ENCODE measurements at places on chromosomes 5 and 9.

GRCh38 chr9:16901590-16901989, 31.1 kb upstream of the BNC2 start:
- no peaks in the 10 kb centered on the region for H3K27me3 ChIP-seq
- H3K27ac ChIP-seq = no peak overlapping the region
- no peaks in the 10 kb centered on the region for H3K4me1 ChIP-seq

DNA sequence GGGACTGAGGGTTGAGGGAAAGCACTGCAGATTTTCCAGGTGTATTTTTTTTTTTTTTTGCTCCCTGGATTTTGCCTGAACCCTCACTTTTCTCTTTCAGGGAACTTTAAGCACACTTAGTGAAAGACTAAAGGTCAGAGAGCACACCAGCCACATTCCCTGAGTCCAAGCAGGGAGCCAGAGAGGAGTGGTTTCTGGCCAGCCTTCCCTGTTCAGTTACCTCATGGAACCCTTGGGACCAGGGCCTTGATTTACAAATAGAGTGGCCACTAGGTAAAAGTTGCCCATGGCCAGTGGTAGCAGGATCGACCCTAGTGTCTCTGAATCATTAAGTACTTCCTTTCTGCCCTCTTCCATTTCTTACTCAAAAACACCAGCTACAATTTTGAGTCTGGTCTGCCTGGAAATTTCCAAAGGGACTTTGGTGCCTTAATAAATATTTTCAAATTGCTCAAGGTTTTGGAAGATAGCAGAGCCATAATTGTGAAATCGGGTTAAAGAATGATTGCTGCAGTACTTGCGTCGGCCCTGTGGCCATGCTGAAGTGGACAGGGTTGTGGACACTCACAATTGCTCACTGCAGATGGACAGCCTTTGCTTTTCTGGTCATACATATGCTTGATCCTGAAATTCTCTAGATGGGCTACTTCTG, 14.5 kb downstream of the PALM2AKAP2 start:
- DNase-seq = no peak
- H3K4me1 ChIP-seq = no peaks in the 10 kb centered on the region
- no peaks in the 10 kb centered on the region for H3K36me3 ChIP-seq
- H3K4me3 ChIP-seq = no peak overlapping the region
- no peaks in the 10 kb centered on the region for H3K27me3 ChIP-seq

DNA sequence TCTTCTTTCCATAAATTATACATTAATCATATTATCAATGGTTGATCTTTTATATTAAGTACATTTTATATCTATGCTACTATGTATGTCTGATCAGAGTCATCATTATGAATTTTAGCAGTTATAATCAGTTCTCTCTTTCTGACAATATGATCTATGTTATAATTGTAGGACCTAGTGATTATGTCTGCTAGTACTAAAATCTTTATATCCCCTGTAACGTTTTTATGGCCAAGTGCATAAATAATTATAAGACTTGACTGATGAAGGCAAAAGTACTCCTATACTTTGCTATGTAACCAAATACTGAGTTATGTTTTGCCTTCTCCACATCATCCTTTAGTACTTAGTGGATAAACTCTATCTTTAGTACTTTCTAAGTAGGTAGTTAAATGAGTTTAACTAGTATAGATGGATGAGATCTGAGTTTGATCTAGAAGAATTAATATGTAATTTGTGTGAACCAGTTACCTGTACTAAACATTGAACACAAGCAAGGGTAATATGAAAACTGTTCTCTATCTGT, 75.4 kb downstream of the SLF1 start:
- no peaks in the 10 kb centered on the region for H3K27me3 ChIP-seq
- H3K27ac ChIP-seq = no peak overlapping the region
- DNase-seq = no peak
- peaks cover 14% of the 10 kb centered on the region for H3K36me3 ChIP-seq
- no peak overlapping the region for H3K4me3 ChIP-seq
- H3K4me1 ChIP-seq = no peaks in the 10 kb centered on the region

DNA sequence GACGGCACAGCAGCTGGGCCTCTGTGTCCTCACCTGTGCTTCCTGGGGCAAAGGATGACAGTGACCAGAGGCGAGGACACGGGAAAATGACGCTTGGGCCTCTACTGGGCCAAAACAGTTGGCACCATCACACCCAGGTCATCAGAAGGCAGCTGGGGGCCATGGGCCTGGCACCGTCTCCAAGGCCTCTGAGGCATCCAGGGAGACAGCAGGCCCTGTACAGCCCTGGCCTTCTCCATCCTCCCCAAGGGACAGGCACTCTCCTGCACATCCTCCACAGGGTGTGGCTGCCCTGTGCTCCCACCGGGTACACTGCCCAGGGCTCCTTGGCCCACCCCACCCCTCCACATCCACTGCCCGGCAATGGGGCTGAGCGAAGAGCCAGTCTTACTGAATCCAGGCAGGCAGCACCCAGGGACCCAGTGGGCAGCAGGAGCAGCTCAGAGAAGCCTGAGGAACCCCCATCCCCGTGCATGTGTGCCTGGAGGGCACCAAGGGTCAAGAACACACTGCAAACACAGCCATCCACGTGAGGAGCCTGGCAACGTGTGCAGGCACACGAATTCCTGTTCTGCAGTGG, 4.0 kb downstream of the LPCAT1 start:
- no peaks in the 10 kb centered on the region for H3K27me3 ChIP-seq
- DNase-seq = no peak

DNA sequence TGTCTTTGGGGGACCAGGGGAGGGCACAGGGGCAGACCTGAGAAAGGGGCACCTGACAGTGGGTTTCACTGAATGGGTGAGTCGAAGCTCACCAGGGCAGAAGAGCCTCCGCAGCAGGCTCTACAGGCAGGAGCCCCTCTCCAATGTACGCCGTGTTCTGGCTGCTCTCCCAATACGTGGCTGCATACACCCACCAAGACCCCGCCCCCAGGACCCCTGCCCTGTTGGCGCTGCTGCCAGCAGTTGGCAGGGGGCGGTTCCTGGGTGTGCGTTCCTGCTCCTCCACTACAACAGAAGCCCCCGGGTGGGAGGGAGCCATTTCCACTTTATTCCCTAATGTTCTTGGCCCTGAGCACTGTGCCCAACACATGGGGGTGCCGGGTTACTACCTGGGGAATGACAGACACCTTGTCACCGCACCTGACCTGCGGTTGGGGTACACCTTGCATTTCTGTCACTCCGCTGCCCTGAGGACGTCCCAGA, 30.3 kb downstream of the SARDH start:
- peaks cover 70% of the 10 kb centered on the region for H3K4me1 ChIP-seq
- DNase-seq = no peak
- no peak overlapping the region for H3K27ac ChIP-seq
- H3K36me3 ChIP-seq = no peaks in the 10 kb centered on the region
- no peak overlapping the region for H3K4me3 ChIP-seq

GRCh38 chr9:109499631-109500410, 1.7 kb upstream of the PTPN3 start:
- no peak for DNase-seq
- no peak overlapping the region for H3K27ac ChIP-seq
- no peaks in the 10 kb centered on the region for H3K36me3 ChIP-seq
- H3K27me3 ChIP-seq = peaks cover 59% of the 10 kb centered on the region
- no peak overlapping the region for H3K4me3 ChIP-seq

- no peak overlapping the region for H3K27ac ChIP-seq
- no peaks in the 10 kb centered on the region for H3K36me3 ChIP-seq
- H3K4me3 ChIP-seq = no peak overlapping the region
- no peaks in the 10 kb centered on the region for H3K27me3 ChIP-seq
- no peak for DNase-seq
Measured at GRCh38 chr5:143153332-143154119, 250.0 kb downstream of the NR3C1 start.

- H3K36me3 ChIP-seq = no peaks in the 10 kb centered on the region
- H3K27ac ChIP-seq = no peak overlapping the region
- no peak for DNase-seq
- H3K27me3 ChIP-seq = no peaks in the 10 kb centered on the region
- H3K4me3 ChIP-seq = no peak overlapping the region
Measured at GRCh38 chr9:86767373-86767772, 179.9 kb downstream of the GAS1 start.

- DNase-seq = no peak
- H3K4me1 ChIP-seq = peaks cover 7% of the 10 kb centered on the region
- H3K4me3 ChIP-seq = no peak overlapping the region
- no peak overlapping the region for H3K27ac ChIP-seq
Measured at GRCh38 chr9:87148331-87149104, 201.2 kb upstream of the GAS1 start.

DNA sequence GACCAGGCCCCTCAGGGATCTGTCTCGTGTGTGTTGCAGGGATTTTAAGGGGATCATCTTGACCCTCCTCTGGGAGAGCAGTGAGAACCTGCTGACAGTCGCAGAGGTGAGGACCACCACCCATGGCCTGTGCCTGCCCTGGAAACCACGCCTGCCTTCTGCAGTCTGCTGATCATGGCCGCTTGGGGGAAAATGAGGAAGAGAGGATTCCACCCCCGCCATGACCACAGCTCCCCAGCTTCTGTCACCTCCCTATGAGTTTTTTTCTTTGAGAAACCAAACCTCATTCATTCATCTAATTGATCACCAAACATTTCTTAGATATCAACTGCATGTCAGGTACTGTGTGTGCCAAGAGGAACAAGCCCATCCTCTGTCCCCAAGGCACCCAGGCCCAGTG, 46.3 kb upstream of the TDRD7 start:
- DNase-seq = no peak
- H3K27me3 ChIP-seq = no peaks in the 10 kb centered on the region
- no peak overlapping the region for H3K27ac ChIP-seq
- no peaks in the 10 kb centered on the region for H3K36me3 ChIP-seq
- no peak overlapping the region for H3K4me3 ChIP-seq

- no peak for DNase-seq
- no peaks in the 10 kb centered on the region for H3K36me3 ChIP-seq
- no peaks in the 10 kb centered on the region for H3K4me1 ChIP-seq
- no peak overlapping the region for H3K27ac ChIP-seq
- no peak overlapping the region for H3K4me3 ChIP-seq
Measured at GRCh38 chr5:90446961-90447360, 27.6 kb downstream of the MBLAC2 start.

DNA sequence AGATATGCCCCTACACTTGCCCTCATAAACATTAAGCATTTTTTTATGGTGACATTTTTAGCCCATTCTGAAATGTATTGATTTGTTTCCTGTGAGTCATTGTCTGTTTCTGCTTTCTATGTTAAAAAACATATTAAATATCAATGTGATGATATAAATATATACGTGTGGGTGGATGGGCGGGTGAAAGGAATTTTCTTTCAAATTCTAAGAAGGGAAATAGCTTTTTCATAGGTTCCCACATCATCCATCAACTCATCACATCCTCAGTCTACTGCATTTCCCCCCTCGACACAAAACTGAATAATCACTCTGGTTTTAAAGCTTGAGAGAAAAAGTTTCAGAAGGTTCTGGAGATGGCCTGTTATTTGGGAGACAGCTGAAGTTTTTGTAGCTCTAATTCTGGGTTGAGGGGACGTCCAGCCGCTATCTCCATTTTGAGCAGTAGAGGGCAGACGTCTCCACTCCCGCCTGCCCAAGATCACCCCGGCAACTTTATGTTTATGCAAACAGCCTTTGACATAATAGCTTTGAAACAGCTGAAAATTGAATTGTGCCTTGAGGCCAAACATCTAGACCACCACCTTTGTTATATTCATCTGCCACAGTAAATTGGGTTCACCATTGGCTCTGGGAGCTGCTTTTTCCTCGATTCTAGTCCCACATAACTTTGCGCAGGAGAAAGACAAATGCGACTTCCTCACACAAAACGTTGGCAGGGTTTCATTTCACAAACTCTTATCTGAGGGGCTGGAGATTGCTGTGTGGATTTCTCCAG, 216.2 kb upstream of the CLINT1 start:
- peak; percentile 9 for DNase-seq
- peaks cover 5% of the 10 kb centered on the region for H3K4me1 ChIP-seq
- no peak overlapping the region for H3K27ac ChIP-seq
- H3K4me3 ChIP-seq = no peak overlapping the region
- no peaks in the 10 kb centered on the region for H3K36me3 ChIP-seq

GRCh38 chr5:106985174-106985573, 685.6 kb downstream of the EFNA5 start:
- no peak overlapping the region for H3K27ac ChIP-seq
- no peaks in the 10 kb centered on the region for H3K27me3 ChIP-seq
- H3K4me3 ChIP-seq = no peak overlapping the region

DNA sequence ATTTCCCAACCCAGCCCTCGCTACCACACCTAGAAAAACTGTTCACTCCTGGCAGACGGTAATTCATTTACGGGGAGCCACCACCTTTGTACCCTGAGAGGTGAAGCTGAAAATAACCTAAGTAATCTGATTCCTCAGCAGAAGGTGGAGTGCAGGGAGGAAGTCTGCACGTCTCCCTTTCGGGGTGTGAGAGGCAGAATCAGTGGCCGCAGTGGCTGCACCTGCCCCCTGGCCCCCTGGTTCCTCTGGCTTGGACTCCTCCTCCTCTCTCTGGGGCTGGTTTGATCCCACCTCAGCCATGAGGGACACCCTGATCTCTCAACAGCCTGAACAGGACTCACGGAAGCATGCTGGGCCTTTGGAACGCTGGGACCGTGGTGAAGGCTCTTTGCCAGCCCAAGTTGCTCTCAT, 10.5 kb downstream of the TMEM174 start:
- no peaks in the 10 kb centered on the region for H3K36me3 ChIP-seq
- no peak for DNase-seq
- no peak overlapping the region for H3K4me3 ChIP-seq
- no peaks in the 10 kb centered on the region for H3K4me1 ChIP-seq
- peaks cover 19% of the 10 kb centered on the region for H3K27me3 ChIP-seq

DNA sequence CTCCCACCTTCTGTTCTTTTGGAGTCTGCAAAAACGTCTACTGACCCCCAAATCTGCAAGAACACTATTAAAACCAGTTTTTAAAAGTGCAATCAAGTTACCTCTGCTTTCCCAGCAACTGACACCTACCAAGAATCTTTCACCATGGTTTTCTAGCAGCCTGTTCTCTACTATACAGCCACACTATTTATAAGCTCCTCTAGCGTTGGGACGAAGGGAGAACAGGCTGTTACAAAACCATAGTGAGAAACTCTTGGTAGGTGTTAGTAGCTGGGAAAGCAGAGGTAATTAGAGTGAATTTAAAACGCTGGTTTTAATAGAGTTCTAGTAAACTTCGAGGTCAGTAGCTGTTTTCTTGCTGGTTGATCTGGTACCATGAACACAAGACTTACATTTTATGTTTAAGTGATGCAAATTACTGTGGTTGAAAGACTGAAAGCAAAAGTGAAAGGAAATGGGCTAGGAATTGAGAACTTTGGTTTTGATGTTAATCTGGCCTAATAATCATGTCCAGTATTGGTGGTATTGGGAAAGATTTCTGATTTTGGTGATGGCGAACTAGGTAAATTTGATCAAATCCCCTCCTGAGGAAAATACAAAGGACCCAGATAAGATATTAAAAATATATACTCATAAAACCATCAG, 5.3 kb downstream of the MROH2B start:
- H3K27me3 ChIP-seq = no peaks in the 10 kb centered on the region
- no peak overlapping the region for H3K27ac ChIP-seq
- no peaks in the 10 kb centered on the region for H3K4me1 ChIP-seq
- H3K36me3 ChIP-seq = no peaks in the 10 kb centered on the region
- no peak overlapping the region for H3K4me3 ChIP-seq
- DNase-seq = no peak

- H3K27me3 ChIP-seq = no peaks in the 10 kb centered on the region
- H3K4me3 ChIP-seq = no peak overlapping the region
- no peaks in the 10 kb centered on the region for H3K36me3 ChIP-seq
- DNase-seq = no peak
Measured at GRCh38 chr9:22033012-22033630, 24.0 kb upstream of the CDKN2B start.
